HuH-7.5 (cell line): ENCODE measurements at places on chromosomes 11 and 22.
A peak's percentile ranks its signal among the peaks of the same experiment; 100 is the strongest.

- peak; percentile 78 for DNase-seq
These were observed 1.6 kb upstream of the ELFN2 start for GRCh38 chr22:37428649-37429586.

DNA sequence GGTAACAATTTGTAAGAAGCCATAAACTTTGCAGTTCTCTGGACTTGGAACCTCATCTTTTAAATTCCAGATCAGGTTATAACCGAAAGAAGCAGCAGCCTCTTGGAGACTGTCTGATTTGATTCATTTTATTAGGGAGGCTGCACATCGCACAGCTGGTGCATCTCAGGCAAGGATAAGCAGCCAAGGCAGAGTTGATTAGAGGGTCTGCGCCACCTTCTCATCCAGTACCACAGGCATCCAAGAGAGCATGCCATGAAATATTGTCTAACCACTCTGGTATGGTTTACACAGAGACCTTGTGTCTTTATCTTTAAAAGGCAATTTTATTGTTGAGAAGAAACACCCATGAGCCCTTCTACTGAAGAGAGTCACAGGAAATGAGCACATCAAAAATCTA lies 16.2 kb upstream of the CWF19L2 start:
- no peak for DNase-seq

GRCh38 chr22:19730198-19730597 lies 6.9 kb downstream of the GP1BB start:
- DNase-seq: no peak

GRCh38 chr11:114080219-114080618 lies 20.7 kb downstream of the ZBTB16 start:
- no peak for DNase-seq

DNA sequence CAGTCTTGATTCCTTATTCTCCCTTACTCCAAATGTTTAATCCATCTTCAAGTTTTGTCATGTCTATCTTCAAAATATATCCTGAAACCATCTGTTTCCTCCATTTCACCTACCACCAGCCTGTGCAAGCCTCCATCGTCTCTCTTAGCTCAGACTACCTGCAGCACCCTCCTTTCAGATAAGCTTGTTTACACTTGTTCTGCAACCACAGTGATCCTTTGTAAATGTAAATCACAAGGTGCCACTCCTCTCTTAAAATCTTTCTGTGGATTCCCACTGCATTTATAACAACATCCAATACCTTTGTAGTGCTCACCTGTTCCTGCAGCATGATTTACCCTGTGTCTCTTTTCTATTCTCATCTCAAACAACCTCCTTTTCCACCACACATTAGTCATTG lies 31.8 kb upstream of the GPR83 start:
- DNase-seq: no peak

GRCh38 chr11:126313826-126314225 lies 10.0 kb downstream of the DCPS start:
- DNase-seq: no peak

DNA sequence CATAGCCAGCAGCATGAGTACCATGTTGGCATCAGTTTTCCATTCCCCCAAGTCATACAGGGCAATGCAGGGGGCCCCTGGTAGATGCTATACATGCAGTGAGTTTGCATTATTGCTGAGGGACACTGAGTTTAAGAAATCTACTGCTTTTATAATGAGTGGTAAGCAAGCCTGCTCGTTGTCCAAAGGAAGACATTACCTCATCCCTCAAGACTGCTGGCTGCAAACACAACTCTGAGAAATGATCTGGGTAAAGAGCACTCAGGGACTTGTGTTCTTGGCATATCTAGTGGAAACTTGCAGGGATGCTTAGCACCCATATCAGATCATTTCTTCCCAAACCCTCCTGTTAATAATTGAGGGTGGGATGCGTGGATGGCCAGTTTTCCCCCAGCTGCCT lies 77.9 kb downstream of the CWC15 start:
- DNase-seq: no peak

DNA sequence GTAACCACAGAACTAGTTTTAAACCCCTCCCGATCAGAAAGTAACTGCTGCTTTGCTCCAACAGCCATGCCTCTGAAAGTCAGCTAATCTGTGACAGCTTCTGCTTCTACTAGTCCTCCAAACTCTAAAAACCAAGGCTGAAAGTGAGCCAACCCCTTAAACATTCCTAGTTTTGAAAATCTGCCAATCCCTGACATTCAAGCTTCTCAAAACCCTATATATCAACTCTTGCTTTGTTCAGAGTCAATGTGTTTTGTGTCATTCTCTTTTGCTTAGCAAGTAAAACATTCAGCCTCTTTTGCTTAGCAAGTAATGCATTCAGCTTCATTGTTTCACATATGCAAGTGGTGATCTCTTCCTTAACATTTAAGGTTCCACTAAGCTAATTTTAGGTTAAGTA lies 56.9 kb downstream of the ATG16L2 start:
- DNase-seq: no peak

DNA sequence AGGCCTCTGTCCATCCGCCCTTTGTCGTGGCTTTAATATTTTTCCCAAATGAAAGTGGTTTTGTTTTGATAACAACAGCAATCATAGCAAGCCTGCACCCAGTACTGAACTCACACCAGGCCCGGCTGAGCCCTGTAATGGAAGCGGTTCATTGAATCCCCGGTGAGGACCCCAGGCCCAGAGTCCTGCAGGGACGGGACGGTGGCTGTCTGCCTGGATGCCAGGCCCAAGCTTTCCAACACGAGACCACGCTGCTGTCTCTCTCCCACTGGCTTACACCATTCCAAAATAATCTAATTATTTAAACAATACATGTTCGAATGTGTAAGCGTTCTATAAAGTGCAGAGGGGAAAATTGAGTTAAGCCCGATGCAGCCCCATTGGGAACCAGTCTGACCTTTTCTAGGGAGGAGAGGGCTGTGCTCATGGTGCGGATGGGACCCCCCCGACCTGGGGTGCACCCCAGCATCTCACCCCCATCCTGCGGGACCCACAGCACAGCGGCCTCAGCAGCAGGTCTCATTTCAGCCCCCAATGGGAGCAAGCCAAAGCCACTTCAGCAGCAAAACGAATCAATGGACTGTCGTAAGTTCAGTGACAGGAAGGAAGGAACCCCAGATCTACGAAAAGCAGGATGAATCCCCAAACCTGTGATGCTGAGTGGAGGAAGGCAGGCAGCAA lies 1046.9 kb downstream of the BRD1 start:
- no peak for DNase-seq

GRCh38 chr11:74480688-74481417 lies 12.7 kb downstream of the LIPT2 start:
- DNase-seq: no peak

DNA sequence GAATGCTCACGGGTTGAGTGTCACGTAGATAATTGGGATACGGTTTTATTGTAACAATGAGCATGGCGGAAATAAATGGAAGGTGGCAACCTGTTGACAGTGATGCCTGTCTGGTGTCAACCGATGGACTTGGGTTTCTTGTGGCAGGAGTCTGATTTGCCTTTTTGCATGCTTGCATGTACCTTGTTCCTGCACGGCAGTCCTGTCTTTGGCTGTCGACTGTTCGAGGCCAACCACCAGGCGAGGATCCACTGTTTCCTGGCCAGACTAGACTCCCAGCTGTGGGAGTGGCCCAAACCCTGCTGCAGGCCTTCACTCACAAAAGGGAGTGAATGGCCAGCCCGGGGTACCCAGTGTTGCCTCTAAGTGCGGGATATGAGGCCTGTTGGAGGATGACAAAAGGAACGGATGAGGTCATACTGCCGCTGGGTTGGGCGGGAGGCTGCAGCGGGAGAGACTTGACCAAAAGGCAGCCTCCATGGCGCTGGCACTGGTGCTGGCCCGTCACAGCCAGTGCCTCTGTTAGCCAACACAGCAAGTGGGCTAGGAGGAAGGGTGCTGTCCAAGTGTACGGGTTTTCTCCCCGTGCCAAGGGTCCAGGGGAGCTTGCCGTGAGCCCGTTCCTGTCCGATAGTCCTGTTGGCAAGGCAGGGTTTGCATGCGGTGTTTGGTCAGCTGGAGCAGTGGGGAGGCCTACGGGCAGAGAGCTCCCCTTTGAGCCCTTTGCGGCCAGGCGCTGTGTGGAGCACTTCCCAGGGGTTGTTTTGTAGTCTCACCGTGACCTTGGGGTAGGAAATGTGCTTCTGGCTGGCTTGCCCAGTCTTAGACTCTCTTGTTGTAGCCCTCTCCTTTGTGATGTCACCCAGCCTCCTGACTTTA lies 974 bp downstream of the DGCR8 start:
- peak; percentile 45 for DNase-seq

DNA sequence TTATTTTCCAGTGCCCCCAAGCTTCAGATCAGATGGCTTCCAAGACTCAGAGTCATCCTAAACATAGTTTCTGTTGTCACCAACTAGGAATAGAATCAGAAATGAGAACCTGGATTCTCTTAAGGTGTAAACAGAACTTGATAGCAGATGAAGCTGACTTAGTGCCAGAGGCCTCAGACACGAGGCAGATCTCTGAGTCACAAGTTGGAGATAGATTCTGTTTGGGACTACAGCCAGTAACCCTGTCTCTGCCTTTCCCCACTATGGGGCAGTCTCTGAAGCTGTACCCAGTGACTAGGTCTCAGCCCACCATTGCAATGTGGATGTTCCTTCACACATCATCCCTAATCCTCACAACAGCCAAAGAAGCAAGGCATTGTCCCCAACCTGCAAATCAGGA lies 25.4 kb downstream of the NEU3 start:
- no peak for DNase-seq

- DNase-seq: no peak
These were observed 135.7 kb downstream of the EHF start for GRCh38 chr11:34756591-34756990.

DNA sequence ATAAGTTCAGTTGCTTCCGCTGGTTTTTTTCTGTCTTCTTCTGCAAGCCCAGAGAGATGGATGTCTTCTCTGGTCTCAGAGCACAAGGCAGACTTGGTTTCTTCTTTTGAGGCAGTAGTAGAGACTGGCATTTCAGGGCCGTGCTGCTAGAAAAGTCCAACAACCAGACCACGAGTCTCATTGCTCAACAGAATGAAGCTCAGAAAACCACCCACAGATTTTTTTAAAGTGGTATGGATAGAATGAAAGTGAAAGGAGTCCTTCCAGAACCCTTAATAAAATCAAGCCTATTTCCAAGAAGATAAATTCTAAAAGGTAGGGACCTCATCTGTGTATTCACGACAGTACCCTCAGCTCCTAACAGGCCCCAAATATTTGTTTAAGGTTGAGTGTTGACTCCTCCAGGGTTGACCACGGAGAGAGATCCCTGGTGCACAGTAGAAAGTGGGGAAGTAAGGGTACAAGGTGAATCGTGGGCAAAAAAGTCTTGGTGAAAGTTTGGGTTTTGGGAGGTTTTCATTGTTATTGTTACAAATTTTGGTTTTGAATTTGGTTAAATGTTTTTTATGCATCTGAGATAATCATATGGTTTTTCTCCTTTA lies 43.6 kb upstream of the DDX6 start:
- DNase-seq: no peak

DNA sequence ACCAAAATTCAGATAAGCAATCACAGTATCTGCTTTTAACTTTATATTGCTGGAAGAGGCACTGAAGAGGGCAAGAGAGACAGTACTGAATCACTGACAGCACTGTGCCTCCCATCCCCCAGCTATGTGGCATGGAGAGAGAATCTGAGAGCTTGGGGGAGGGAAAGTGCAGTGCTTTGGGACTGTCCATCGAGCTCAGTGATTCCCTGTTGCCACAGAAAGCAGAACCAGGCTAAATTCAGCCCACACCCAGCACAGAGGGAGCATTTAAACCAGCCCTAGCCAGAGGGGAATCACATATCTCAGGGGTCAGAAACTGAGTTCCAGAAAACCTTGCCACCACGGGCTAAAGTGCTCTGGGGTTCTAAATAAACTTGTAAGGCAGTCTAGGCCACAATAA lies 44.3 kb downstream of the KCNQ1 start:
- no peak for DNase-seq

DNA sequence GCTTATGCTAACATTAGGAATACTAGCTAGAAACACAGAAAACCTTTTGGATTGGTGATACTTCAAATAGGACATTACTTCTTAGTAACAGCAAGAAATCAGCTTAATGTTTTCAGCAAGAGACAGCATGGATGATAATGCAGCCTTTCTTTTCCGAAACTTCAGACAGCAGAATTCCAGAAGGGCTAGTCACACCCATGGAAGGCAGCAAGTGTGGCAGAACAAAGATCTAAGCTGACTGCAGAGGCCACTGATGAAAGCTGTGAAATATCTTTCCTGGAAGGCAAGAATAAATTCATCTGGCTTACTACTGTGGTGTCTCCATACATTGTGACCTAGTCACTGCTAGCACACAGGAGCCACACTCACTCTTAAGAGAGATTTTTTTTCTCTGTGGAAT lies 100.3 kb downstream of the CCDC83 start:
- no peak for DNase-seq

DNA sequence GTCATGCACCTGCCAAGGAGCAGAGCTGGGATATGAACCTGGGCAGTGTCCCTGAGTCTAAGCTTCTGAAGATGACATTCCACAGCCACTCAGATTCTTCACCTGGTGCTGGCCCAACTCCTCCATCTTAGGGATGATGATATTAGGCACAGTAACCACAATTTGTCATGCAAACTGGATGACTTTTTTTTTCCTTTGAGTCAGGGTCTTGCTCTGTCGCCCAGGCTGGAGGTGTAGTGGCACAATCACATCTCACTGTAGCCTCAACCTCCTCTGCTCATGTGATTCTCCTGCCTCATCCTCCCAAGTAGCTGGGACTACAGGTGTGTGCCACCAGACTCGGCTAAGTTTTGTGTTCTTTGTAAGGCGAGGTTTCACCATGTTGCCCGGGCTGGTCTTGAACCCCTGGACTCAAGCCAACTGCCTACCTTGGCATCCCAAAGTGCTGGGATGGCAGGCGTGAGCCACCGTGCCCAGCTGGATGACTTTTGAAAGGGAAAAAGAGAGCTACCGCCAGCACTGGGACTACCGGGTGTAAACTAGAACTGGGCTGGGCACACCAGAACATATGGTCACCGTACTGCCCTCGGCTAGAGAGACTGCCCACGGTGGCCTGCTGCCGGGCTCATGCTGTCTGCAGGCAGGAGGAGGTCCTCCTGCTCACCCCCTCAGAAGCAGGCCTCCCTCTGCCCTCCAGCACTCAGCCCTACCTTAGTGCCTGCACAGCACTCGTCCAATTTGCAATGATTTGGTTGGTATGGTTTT lies 77.7 kb downstream of the NAT10 start:
- DNase-seq: no peak

- DNase-seq: no peak
These were observed 5.9 kb downstream of the ABTB2 start for GRCh38 chr11:34351687-34352469.

DNA sequence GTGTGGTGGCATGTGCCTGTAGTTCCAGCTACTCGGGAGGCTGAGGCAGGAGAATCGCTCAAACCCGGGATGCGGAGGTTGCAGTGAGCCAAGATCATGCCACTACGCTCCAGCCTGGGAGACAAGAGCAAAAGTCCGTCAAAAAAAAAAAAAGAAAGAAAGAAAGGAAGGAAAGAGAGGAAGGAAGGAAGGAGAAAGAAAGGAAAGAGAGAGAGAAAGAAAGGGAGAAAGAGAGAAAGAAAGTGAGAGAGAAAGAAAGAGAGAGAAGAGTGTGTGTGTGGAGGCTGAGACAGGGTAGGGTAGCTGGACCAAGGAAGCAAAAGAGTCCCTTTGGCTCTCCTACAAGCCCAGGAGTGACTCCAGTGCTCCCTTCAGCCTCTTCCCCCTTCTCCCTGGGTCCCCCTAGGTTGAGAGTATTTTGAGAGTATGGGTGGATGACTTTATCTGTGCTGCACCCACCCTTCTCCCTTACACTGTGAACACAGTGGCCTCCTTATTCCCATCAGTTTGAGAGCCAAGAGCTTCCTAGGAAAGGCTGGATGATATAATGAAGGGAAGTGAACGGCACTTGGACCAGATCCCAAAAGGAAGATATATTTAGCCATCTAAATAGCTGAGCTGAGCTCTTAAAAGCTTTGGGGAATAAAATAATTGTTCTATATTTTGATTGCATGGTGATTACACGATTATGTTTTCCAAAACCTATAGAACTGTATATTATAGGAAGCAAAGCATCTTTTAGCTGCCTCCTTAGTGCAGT lies 9.5 kb upstream of the DENND5A start:
- DNase-seq: no peak
